ENCODE measurements at places on chromosomes 13 and 19. TPM values are rescaled to one million over a fixed set of nuclear protein-coding genes. Genes with fewer than 3 reads are reported as not detected.

DNA sequence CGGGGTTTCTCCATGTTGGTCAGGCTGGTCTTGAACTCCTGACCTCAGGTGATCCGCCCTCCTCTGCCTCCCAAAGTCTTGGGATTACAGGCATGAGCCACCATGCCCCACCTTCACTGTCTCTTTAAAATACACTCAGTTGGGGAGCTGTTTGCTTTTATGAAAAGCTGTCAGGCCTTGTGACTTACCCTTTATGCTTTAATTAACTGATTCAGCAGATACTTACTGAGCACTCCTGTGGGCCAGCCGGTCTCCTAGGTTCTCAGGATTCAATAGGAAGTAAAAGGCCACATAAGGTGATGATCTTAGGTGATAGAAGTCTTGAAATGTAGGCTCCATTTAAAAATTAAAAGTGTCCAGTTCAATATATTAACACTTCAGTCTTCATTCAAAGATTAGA is 7.5 kb downstream of the UBAC2 start:
- H3K36me3 ChIP-seq = peaks cover 20% of the 10 kb centered on the region
- no peak overlapping the region for H3K4me3 ChIP-seq
- H3K27me3 ChIP-seq = no peaks in the 10 kb centered on the region
- DNase-seq = no peak
- peaks cover 22% of the 10 kb centered on the region for H3K4me1 ChIP-seq
- no peak overlapping the region for H3K27ac ChIP-seq

The SPACA4 gene
- total RNA-seq = not detected

DNA sequence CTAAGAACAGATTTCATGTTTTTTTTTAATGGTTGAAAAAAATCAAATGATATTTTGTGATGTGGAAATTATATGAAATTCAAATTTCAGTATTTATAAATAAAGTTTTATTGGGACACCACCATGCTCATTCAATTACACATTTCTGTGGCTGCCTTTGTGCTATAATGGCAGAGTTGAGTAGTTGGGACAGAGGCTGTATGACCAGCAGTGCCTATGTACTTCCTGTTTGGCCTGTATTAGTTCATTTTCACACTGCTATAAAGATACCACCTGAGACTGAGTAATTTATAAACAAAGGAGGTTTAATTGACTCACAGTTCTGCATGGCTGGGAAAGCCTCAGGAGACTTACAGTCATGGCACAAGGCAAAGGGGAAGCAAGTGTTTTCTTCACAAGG is 33.6 kb downstream of the AKAP11 start:
- peaks cover 74% of the 10 kb centered on the region for H3K36me3 ChIP-seq
- H3K27me3 ChIP-seq = no peaks in the 10 kb centered on the region
- H3K4me3 ChIP-seq = no peak overlapping the region

The TINCR gene
- total RNA-seq = 0.07 TPM

DNA sequence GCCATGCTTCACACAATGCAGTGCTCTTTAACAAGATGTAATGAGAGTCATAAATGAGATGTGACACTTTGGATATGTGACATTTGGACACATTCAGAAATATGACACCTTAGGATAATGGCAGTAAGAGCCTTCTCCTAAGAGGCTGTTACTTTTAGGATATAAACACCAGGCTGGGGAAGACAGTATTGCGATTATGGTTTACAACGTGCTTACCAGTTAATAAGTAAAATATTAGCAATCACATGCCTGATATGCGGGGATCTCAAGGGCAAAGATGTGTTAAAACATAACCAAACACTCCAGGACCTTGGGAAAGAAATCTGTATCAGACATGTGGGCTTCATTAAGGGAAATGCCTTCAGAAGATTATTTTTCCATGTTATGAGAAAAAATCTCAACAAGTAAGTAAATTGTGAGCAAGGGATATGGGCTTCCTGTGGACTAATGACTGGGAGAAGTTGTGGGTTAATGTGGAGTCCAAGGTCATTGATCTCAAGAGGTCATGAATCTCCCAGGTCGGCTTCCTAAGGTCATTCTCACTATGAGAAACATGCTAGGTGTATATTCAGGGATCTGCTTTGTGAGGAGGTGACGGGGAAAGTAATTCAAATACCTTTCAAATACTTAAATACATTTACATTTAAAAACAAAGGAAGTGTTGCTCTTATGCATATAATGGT is 105.3 kb downstream of the STARD13 start:
- H3K4me1 ChIP-seq = peaks cover 92% of the 10 kb centered on the region
- peaks cover 2% of the 10 kb centered on the region for H3K36me3 ChIP-seq
- DNase-seq = no peak
- no peak overlapping the region for H3K4me3 ChIP-seq
- no peaks in the 10 kb centered on the region for H3K27me3 ChIP-seq
- H3K27ac ChIP-seq = peak overlapping the region; percentile 9

The NOP53 gene
- total RNA-seq = 193 TPM

The CGB8 gene
- not detected for total RNA-seq

DNA sequence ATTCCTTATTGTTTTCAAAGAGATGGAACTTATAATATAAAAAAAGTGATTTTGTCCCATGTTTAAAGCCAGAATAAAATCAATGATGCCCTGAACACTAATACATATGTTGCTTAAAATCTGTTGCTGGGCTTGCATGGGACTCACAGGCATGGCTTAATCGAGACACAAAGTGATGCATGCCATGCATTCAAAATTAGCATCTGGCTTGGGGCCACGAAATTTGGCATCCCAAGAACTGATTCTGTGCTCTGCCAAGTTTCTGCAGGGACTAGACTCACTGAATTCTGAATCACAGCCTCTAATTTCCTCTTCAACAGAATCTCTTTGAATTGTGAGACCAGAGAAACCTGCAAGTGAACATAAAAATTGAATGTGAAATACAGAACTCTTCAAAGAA is 109.2 kb downstream of the PCDH17 start:
- no peaks in the 10 kb centered on the region for H3K36me3 ChIP-seq
- H3K27ac ChIP-seq = no peak overlapping the region
- DNase-seq = peak; percentile 20
- peaks cover 4% of the 10 kb centered on the region for H3K4me1 ChIP-seq
- no peak overlapping the region for H3K4me3 ChIP-seq
- no peaks in the 10 kb centered on the region for H3K27me3 ChIP-seq

GRCh38 chr13:94710881-94711560 is 1.3 kb downstream of the SOX21 start:
- H3K36me3 ChIP-seq = no peaks in the 10 kb centered on the region
- peaks cover 43% of the 10 kb centered on the region for H3K4me1 ChIP-seq
- H3K4me3 ChIP-seq = peak overlapping the region; percentile 19
- DNase-seq = no peak
- no peak overlapping the region for H3K27ac ChIP-seq

GRCh38 chr19:48644839-48645619 is 958 bp downstream of the CA11 start:
- DNase-seq = peak; percentile 85
- no peaks in the 10 kb centered on the region for H3K27me3 ChIP-seq
- peaks cover 22% of the 10 kb centered on the region for H3K4me1 ChIP-seq
- peak overlapping the region; percentile 71 for H3K27ac ChIP-seq
- H3K4me3 ChIP-seq = peak overlapping the region; percentile 56
- no peaks in the 10 kb centered on the region for H3K36me3 ChIP-seq

DNA sequence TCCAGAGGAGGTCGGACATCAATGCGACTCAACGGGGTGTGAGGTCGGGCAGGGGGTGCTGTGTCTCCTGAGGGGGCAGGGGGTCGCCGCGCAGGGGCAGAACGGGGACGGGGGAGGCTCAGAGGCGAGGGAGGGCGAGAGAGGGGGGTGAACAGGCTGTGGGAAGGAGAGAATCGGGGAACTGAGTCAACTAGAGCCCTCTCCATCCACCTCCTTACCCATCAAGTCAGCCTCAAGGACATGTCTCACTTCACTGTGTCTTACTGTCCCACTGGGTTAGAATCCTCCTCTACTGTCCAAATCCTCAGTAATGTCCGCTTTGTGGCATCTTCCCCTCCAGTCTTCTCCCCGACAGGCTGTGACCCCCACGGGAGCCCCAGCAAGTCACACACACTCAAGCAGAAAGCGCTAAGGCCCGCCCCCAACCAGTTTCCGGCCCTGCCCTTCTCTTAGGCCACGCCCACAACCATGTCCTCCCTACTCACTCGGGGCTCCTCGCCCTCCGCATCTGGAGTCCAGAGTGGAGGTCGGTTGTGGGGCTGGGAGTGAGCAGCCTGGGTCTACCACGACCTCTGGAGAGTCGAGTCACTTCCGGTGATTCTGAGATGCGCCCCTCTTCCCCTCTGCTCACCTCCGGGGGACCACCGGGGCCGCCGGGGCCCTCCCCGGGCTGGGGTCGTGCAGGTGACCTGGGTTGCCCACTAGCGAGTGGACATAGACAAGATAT is 9.3 kb downstream of the PLEKHA4 start:
- H3K4me1 ChIP-seq = peaks cover 6% of the 10 kb centered on the region
- no peaks in the 10 kb centered on the region for H3K27me3 ChIP-seq
- peak; percentile 60 for DNase-seq
- H3K36me3 ChIP-seq = peaks cover 14% of the 10 kb centered on the region
- no peak overlapping the region for H3K4me3 ChIP-seq

DNA sequence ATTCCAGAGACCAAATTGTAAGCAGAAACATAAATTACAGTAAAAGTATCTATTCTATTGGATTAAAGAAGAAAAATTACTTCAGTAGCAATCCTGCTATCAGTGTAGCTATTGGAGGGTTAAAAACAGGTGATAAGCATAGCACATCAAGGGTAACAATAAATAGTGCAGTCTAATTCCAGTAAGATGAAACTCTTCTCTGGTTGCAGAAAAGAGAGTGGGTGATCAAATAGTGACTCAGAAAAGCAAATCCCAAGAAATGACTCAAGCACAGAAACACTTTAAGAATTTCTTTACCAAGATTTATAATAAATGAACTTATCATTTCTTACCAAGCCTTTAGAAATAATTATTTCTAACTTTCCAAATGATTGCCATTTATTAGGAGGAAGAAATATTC is 135.7 kb downstream of the LMO7 start:
- DNase-seq = no peak
- no peaks in the 10 kb centered on the region for H3K27me3 ChIP-seq
- no peak overlapping the region for H3K4me3 ChIP-seq
